ENCODE measurements at places on chromosomes 3 and 15. TPM values are rescaled to one million over a fixed set of nuclear protein-coding genes. Genes with fewer than 3 reads are reported as not detected.

GABRR3 gene
- not detected for total RNA-seq

VEPH1 gene
- 0.40 TPM for total RNA-seq

SCN11A gene
- total RNA-seq, result 0.04 TPM

ASB14 gene
- total RNA-seq, result not detected

CFAP20DC gene
- 8.7 TPM for total RNA-seq

ACTC1 gene
- total RNA-seq, result 0.92 TPM

CACNA2D3 gene
- 7.0 TPM for total RNA-seq

CLDN11 gene
- 1.2 TPM for total RNA-seq

TM6SF1 gene
- total RNA-seq, result 0.48 TPM

GOLGA8T gene
- not detected for total RNA-seq

NR2F2 gene
- total RNA-seq, result 6.9 TPM

PYDC2 gene
- not detected for total RNA-seq

HHLA2 gene
- total RNA-seq, result not detected

SUSD5 gene
- 0.08 TPM for total RNA-seq

PTH1R gene
- 0.28 TPM for total RNA-seq

UBXN7 gene
- total RNA-seq, result 31.9 TPM

CADM2 gene
- total RNA-seq, result not detected

Measured in esophagus mucosa (tissue), 1 donor.